ENCODE measurements at places on chromosomes 12 and 14.

GRCh38 chr14:65482757-65483438 lies 70.4 kb downstream of the FUT8 start:
- DNase-seq, result no peak

DNA sequence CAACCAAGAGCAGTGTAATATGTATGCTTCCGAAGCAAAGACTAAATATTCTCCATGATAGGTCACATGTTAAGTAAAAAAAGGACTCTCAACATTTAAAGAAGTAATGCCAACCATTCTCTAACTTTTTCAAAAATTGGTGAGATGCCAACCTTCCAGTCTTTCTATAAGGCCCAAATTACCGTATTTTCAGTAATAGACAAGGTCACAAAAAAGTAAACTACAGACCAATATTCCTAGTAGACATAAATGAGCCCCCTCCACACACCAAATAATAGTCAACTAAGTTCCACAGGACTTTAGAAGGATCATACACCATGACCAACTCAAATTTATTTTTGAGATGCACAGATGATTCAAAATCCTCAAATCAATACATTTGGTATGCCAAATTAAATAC lies 867.4 kb downstream of the TMEM121 start:
- DNase-seq, result no peak

DNA sequence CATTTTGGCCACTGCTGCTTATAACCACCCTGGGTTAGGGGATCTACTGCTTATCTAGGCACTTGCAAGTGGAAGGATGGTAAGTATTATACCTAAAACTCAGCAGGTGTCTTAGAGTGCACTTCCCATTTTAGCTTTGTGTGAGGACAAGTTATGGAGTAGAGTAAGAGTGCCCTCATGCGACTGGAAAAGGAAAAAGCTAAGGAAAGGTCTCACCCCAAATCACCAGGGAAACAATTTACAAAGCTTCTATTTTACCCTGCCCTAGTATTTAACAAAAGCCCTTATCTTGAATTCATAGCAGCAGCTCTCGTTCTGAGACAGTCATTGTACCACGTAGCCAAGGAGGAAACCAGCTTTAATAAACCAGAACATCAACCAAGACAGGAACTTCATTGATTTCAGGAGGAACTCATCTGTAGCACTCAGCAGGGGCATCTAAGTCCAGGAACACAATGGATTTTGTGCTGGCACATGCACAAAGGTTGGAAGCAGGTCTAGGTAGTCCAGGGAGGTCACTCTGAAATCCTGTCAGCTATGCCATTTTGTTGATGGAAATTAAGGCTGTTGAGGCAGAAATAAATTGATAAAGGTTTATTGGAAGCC lies 2.9 kb downstream of the RDH12 start:
- DNase-seq, result no peak

GRCh38 chr14:67680121-67680602 lies 5.7 kb upstream of the VTI1B start:
- DNase-seq, result no peak

DNA sequence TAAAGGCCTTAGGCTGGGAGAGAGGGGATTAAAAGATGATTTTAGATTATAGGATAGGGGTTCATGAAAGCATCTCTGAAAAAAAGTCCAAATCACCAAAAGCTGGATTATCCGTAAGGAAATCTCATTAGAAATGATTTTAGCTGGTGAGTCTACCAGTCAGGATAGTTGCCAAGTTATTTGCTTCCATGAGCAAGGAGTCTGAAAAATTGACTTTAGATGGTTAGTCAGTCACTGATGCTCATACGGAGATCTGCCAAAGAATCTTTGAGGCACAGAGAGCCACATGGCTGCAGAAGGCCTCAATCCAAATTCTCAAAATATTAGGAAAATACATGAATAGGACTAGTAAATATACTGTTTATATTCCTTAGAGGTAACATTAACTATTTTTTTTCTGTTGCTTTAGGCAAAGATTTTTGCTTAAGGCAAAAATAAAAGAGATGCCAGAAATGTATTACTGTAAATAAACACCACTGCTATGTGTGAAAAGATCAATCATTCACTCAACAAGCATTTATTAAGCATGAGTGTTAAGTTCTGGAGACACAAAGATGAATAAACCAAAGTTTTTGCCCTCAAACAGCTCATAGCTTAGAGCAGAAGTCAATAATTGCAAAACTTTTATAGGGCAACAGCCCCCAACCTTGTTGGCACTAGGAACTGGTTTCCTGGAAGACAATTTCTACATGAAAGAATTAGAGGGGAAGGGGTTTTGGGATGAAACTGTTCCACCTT lies 105.2 kb downstream of the BBS10 start:
- no peak for DNase-seq

DNA sequence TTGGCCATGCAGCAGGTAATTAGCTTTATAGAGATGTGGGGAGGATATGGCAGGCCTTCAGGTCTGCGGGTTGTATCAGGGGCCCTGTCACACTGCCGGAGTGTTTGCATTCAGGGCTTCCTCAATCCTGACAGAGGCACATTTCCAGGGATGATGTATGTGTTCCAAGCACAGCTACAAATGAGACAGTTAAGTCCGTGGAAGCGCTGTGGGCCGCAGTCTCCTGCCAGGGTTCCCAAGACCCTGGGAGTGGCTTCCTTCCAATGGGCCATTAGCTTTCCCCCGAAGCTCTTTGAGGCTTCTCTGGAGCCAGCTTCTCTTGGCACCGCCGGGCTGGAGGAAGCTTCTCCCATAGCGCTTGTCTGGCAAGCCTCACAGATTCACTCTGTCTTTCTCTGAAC lies 1524.7 kb upstream of the TMEM132C start:
- no peak for DNase-seq

DNA sequence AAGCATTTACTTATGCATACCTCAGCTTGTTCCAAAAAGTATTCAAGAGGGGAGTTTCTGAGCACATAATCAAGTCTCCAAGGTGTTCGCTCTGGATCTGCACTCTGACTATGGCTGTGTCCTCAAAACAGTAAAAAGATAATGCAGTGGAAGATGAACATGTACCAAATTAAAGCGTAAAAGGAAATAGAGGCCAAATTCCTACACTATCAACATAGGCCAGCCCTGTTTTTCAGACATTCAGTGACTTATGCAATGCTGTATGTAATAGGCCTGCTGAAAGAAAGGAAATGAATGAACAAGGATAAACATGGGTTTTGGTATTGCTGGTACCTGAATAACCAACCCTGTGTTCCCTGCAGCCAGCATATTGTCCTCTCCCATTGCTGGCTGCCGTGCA lies 115.7 kb downstream of the SAMD4A start:
- no peak for DNase-seq
